Activated CD4-positive, alpha-beta T cell treated with anti-CD3 and anti-CD28 coated beads, Interleukin-2, amount 50 U/mL, for 4 hours (primary cell): ENCODE measurements at places on chromosomes 2 and 18.

DNA sequence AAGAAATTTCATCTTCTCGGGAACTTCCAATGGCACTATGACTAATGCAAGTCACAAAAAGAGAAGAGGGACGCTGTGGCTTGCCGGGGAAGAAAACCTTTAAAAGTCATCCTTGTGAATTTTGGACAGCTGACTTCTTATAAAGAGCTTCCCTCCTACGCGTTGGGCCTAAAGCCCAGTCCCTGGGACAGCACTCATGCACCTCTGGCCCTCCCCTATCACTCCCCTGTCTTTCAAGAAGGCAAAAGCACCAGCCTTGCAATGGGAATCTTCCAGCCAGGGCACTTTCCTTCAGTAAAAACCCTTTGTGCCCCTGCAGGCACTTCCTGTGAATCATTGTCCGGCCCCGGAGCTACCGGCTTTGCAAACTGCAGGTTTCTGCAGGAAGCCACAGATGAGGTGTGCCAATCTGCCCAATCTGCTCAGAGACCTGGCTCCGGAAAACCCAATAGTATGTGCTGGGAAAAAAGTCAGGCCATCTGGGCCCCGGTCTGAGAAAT is 7.1 kb downstream of the MREG start:
- no peak for DNase-seq

GRCh38 chr2:219961947-219962498 is 334.6 kb downstream of the SLC4A3 start:
- no peak for DNase-seq

GRCh38 chr18:79576686-79577351 is 102.8 kb upstream of the CTDP1 start:
- no peak for DNase-seq

DNA sequence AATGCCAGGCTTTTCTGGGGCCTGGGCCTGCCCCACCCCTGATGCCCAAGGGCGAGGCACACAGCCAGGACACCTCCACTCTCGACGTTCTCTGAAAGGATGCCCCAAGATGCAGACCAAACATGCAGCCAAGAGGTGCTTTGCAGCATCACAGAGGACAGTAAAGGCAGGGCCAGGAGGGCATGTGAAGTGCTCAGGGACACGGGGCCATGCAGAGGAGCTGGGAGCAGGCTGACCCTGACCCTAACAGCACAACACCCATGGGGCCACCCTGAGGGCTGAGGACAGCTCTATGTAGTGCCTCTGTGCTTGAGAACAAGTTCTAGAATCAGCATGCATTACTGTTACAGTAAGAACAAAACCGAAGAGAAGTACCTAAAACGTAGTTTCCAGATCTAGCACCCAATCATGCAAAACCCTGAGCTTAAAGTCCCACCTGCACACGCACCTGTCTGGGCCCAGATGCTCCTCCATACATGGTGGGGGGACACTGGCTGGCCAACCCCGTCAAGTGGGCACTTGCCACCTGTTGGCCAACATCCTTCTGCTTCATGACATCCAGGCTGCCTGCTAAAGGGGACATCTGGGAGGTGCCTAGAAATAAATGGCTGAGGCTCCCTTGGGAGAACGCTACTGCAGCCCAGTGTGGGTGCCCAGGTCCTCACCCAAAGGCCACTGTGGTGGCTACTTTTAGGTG is 15.4 kb downstream of the HS6ST1 start:
- no peak for DNase-seq

DNA sequence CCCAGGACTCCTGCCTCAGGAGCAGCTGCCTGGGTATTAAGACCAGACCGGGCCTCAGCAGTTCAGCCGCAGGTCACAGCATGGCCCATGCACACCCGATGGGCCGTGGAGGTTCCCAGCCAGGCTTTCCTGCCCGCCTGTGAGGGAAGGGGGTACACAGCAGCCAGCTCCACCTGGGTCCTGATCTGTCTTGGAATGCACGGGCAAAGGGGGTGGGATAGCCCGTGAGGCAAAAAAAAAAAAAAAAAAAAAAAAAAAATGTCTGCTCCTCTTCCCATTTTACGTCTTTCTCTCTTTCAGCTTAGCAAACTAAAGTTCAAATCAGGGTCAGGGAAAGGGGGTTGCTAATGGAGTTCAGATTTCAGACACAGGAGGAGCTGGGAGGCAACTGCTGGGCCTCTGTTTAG is 385.2 kb downstream of the TNS1 start:
- no peak for DNase-seq

GRCh38 chr18:33375829-33376228 is 64.7 kb downstream of the CCDC178 start:
- DNase-seq, result no peak

DNA sequence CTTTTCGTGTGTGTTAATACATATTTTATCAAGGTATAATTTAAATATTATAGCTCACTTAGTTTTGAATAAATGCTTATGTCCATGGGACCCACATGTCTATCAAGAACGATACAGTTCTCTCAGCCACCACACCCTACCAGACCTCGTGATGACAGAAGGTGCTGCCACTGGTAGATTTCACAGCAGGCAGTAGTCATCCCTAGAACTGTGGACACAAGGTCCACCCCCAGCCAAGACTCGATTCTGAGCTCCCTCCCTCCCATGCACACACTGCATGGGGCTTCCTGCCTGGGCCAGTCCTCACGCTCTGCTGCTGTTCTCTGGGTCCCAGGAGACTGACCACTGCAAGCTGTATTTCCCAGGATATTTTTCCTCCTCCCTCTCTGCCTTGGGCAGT is 26.5 kb upstream of the CREB1 start:
- no peak for DNase-seq

GRCh38 chr2:44009136-44009735 is 13.4 kb upstream of the LRPPRC start:
- DNase-seq, result no peak

- no peak for DNase-seq
Measured at GRCh38 chr2:208415897-208416296, 9.3 kb downstream of the PTH2R start.

- DNase-seq, result no peak
Measured at GRCh38 chr2:170703776-170704476, 11.2 kb upstream of the SP5 start.

- no peak for DNase-seq
Measured at GRCh38 chr2:160445673-160446072, 47.9 kb downstream of the RBMS1 start.

DNA sequence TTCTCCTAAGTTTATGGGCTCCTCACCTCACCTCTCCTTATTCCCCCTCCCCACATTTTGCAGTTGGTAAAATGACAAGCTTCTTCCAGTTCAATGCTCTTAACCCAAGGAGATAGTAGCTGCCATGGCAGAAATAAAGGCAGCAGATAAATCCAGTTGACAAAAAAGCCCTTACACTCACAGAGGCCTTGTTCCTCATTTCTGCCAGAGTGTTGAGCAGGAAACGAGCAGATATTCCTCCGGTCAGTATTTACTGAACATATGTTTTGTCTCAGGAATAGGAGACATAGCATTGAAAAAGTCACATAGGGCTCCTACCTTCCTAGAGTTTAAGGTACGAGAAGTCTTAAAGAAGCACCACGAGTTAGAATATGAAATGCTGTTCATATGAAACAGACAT is 493.7 kb upstream of the TNP1 start:
- DNase-seq, result no peak

GRCh38 chr2:208311321-208311720 is 45.3 kb downstream of the PIKFYVE start:
- no peak for DNase-seq

DNA sequence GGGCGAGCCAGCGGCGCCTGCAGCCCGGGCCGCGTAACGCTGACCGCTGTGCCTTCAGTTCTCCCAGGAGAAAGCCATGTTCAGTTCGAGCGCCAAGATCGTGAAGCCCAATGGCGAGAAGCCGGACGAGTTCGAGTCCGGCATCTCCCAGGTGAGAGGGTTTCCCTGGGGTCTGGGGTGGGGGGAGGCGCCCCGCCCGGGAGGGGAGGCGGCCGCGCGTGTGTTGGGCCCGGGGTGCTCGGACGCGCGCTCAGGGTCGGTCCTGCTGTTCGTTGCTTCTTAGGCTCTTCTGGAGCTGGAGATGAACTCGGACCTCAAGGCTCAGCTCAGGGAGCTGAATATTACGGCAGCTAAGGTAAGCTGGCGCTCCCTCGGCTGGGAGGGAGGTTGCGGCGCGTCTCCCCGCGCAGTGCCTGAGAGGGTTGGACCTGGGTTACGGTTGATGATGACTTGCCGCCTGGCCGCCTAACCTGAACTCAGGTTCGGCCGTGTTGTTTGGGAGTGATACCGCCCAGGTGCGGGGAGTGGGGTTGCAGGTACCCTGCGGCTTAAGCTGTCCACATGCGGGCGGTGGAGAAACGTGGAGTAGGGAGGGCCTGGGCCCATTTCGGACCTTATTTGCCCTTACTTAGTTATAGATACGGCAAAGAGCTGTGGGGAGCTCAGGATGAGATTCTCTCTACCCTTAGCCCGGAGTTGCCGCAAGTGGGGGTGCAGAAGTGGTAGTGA is 638 bp downstream of the RPS7 start:
- peak; percentile 20 for DNase-seq

GRCh38 chr18:44562986-44563385 is 117.7 kb upstream of the SETBP1 start:
- DNase-seq, result no peak

DNA sequence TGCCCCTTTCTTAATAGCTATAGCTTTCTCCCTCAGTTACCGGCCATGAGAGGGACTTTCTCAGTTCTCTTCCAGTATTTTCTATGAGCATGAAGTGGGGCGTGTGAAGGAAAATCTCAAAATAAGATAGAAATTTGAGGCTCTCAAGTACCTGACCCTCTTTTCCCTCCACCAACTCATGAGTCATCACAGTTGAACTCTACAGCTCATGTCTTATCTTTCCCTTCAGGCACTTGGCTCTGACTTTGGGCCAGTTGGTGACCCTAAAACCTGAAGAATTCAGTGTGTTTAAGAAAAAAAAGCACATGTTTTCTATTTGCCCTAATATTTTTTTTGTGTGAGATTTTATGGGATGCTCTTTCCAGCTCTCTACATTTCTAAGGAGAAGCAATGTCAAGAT is 896.7 kb upstream of the ZEB2 start:
- DNase-seq, result no peak

DNA sequence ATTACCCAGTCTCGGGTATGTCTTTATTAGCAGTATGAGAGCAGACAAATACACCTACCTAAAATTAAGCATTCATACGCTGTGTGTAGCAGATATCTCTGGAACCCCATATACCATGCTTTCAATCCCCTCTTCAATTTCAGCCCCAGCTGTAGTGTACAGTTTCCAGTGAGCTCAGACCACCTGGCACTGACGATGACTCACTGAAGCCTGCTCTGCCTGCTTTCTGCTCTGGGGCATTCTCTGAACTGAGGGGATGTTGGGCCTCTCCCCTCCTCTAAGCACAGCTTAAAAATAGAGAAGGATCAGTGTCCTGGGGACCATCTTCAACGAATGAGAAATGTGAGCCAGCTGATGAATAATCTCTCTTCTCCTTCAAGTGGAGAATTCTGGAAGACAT is 8.7 kb upstream of the CCL20 start:
- DNase-seq, result no peak

- no peak for DNase-seq
Measured at GRCh38 chr2:149928011-149928410, 340.4 kb upstream of the MMADHC start.

DNA sequence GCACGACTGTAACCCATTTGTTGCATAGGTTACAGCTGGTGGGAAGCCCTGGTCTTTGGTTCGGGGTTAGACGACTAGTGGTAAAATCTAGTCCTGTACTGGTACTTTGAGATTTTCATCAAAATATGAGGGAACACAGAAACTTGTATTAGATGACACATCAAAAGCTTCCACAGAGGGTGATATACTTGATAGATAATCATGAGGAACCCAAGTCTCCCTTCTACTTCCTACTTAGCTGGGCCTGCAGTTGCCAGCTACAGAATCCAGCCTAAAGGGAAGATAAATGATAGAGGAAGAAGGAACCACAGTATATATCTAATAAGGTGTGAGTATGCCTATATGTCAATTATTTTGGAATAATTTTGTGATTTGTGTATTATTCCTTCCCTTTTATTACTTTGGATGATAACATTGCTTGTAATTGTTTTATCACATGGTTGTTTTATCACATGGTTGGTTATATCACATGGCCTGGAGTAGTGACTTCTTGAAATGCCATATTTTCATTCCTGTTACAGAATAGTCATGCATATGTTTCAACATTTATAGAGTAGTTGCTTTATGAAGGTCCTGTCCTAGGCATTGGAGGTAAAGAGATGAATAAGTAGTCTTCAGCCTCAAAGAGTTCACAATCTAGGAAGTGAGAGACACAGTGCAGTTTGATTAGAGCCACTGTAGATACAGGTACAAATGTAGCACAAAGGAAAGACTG is 2.9 kb downstream of the AGPS start:
- no peak for DNase-seq

DNA sequence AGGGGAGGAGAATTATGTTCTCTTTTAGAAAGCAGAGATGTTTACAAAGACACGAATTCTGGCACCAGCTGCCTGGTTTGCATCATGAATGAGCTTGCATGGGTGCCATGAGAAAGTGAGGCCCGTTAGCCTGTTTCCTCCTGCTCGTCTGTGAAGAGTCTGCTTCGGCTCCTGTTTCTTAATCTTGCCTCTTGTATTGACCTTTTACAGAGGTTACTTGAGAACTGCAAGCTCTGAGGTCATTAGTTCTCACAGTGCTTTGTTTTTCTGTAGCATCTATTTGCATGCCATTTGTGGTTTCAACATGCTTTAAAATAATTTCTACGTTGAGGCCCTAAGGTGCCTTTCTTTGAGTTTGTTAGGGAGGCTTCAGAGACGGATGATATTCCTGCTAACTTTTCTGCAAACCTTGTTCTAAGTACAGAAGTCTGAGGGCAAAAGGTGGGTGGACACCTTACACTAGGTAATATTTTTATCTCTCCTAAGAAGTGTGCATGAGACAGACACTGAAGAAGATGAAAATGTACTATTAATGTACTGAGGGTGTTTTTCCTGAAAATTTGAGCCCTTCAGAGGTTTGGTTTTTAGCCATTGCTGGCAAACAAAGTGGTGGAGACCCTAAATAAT is 53.4 kb upstream of the LINC00305 start:
- no peak for DNase-seq

DNA sequence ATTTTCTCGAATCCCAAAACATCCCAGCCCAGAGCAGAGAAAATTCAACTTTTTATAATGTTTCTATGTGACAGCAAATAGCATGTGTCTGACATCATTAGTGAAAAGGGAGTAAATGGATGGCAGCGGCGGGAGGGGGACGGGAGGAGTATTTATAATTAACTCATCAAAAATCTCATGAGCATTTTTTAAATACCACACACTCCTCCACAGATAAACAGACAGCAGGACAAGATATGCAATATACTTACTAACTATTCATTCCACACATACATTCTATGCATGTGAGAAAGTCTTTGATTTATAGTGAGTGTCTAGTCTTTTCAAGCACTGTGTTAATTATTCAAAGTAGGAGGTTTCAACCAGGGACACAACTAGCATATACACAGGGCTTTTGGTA is 107.6 kb downstream of the LRP2 start:
- no peak for DNase-seq

GRCh38 chr2:26968001-26968400 is 2.4 kb upstream of the MAPRE3 start:
- no peak for DNase-seq

- no peak for DNase-seq
Measured at GRCh38 chr2:9248363-9248762, 41.8 kb downstream of the ASAP2 start.
